ENCODE measurements at places on chromosomes 1 and 21. TPM values are rescaled to one million over a fixed set of nuclear protein-coding genes. Genes with fewer than 3 reads are reported as not detected.

- no peak for DNase-seq
These were observed 10.3 kb downstream of the CAP1 start for GRCh38 chr1:40050863-40051262.

- DNase-seq = no peak
These were observed 12.4 kb downstream of the ADORA3 start for GRCh38 chr1:111491070-111491469.

DNA sequence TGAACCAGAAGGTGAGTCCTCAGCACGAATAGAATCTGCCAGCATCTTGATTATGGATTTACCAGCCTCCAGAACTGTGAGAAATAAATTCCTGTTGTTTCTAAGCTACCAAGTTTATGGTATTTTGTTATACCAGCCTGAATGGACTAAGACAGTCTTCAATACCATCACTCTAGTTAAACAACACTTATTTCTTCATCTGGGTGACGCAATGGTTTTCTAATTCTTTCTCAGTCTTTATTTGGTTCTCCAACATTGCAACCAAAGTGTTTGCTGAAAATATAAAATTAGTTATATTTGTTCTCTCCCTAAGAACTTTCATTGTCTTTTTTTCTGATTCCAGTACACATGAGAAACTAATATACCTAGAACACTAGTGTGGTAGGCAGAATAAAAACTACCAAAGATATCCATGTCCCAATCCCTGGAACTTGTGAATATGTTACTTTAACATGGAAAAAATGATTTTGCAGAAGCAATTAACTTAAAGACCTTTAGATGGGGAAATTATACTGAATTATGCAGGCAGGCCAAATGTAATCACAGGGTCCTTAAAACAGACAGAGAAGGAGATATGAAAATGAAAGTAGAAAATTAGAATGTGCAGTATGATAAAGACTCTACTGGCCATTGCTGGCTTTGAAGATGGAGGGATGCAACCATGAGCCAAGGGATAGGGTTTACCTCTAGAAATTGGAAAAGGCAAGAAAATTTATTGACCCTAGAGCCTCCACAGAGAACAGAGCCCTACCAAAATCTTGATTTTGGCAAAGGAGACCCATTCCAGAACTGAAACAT, 1115.1 kb downstream of the PLA2G4A start:
- no peak for DNase-seq

The APOBEC4 gene
- total RNA-seq = not detected

The LRIF1 gene
- total RNA-seq = 34.1 TPM

GRCh38 chr1:50023292-50024159, at the start of gene AGBL4:
Gene AGBL4 (minus strand): TSS chr1:50023954.
- DNase-seq = no peak

Measured in Panc1 (cell line).